ENCODE measurements at places on chromosomes 2 and 18.
A peak's percentile ranks its signal among the peaks of the same experiment; 100 is the strongest.

- no peak for DNase-seq
- H3K27me3 ChIP-seq = no peaks in the 10 kb centered on the region
- no peaks in the 10 kb centered on the region for H3K4me1 ChIP-seq
- H3K4me3 ChIP-seq = no peak overlapping the region
Observed at GRCh38 chr2:202306034-202306433, 40.5 kb downstream of the NOP58 start.

- H3K4me1 ChIP-seq = peaks cover 86% of the 10 kb centered on the region
- peak overlapping the region; percentile 60 for H3K27ac ChIP-seq
- peaks cover 22% of the 10 kb centered on the region for H3K36me3 ChIP-seq
- H3K4me3 ChIP-seq = no peak overlapping the region
- H3K27me3 ChIP-seq = no peaks in the 10 kb centered on the region
Observed at GRCh38 chr2:105773568-105773967, 28.9 kb downstream of the NCK2 start.

- peaks cover 8% of the 10 kb centered on the region for H3K36me3 ChIP-seq
- no peak overlapping the region for H3K27ac ChIP-seq
- H3K4me1 ChIP-seq = no peaks in the 10 kb centered on the region
- no peak overlapping the region for H3K4me3 ChIP-seq
- no peak for DNase-seq
Observed at GRCh38 chr2:219131744-219132143, 28.9 kb downstream of the NHEJ1 start.

DNA sequence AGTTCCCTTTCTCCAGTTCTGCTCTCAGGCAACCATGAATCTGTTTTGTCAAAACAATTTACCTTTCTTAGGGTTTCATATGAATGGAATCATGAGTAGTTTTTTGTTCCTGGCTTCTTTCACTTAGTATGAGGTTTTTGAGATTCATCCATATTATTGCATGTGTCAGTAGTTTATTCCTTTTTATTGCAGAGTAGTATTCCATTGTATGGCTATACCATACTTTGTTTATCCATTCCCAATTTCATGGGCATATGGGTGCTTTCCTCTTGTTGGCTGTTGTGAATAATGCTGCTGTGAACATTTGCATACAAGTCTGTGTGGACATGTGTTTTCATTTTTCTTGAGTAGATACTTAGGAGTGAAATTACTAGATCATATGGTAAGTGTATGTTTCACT is 46.0 kb downstream of the SANBR start:
- H3K27me3 ChIP-seq = no peaks in the 10 kb centered on the region
- no peak overlapping the region for H3K4me3 ChIP-seq
- H3K4me1 ChIP-seq = no peaks in the 10 kb centered on the region
- no peaks in the 10 kb centered on the region for H3K36me3 ChIP-seq

GRCh38 chr18:3832025-3832638 is 382.2 kb downstream of the TGIF1 start:
- DNase-seq = no peak
- no peaks in the 10 kb centered on the region for H3K4me1 ChIP-seq
- no peak overlapping the region for H3K27ac ChIP-seq
- H3K36me3 ChIP-seq = no peaks in the 10 kb centered on the region
- no peak overlapping the region for H3K4me3 ChIP-seq
- peaks cover 3% of the 10 kb centered on the region for H3K27me3 ChIP-seq

DNA sequence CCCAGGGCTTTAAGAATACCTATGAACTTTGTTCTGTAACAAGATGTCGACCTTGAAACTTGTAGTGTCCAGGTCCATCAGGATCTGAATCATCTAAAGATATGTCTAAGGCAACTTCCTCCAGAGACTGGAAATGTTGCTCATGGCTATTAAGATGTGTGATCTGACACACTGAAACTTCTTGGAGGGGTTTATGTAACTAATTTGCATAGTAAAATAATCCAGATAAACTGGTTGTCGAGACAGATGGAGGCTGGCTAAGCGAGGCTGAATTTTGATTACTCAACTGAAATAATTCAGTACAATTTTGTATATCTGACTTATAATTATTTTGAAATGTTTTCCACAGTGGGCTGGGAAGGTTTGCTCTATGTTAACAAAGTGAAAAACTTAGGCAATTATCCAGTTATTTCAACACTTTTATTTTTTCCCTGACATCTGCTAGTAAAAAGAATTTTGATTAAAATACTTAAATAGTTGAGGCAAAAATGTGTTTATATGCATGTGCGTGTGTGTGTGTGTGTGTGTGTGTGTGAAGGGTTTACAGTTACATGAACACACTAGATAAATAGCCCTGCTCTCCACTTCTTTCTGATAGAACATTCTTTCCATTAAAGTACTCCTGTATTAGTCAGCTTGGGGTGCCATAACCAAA is 11.4 kb upstream of the MAP3K20 start:
- peaks cover 10% of the 10 kb centered on the region for H3K27me3 ChIP-seq
- H3K4me3 ChIP-seq = no peak overlapping the region
- no peaks in the 10 kb centered on the region for H3K36me3 ChIP-seq
- no peak overlapping the region for H3K27ac ChIP-seq
- H3K4me1 ChIP-seq = no peaks in the 10 kb centered on the region

- no peak overlapping the region for H3K4me3 ChIP-seq
- H3K27me3 ChIP-seq = peaks cover 11% of the 10 kb centered on the region
- DNase-seq = no peak
Observed at GRCh38 chr2:72138921-72139381, 8.7 kb downstream of the CYP26B1 start.

Measured in CD4-positive, alpha-beta T cell (primary cell).